ENCODE measurements at places on chromosomes 4 and X.

DNA sequence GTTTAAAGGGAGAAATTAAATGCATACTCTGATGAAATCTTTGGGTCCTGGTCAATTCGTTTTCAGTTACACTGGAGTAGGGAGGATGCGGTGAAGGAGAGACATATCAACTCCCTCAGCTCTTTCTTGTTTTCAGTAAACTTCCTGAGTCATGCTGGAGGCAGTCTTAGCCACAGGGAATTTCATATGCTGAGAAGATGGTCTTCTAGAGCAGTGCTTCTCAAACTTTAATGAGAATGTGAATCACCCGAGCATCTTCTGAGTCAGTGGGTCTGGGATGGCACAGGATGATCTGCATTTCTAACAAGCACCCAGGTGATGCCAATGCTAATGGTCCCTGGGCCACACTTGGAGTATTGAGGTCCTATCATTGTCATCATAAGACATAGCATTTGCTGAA lies 214.5 kb downstream of the KIT start:
- DNase-seq, result no peak

GRCh38 chr4:4712800-4713528 lies 146.5 kb upstream of the MSX1 start:
- no peak for DNase-seq

- no peak for DNase-seq
Observed at GRCh38 chrX:24767557-24767956, 73.8 kb downstream of the POLA1 start.

DNA sequence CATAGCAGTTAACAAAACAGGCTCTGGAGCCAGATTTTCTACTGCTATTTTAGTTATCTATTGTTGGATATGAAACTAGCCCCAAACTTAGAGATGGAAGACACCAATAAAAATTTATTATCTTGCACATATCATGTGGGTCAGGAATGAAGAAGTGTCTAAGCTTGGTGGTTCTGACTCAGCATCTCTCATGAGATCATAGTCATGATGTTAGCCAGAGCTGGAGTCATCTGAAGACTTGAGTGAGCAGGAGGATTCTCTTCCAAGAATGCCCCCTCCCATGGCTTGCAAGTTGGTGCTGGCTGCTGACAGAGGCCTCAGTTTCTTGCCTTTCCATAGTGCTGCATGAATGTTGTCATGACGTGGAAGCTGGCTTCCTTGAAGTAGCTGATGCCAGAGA lies 68.2 kb upstream of the TAPT1 start:
- DNase-seq, result no peak

- DNase-seq, result no peak
Observed at GRCh38 chr4:89008166-89008565, 48.8 kb downstream of the FAM13A start.

Data from HTR-8/SVneo (cell line).